ENCODE measurements at places on chromosomes 6 and 20. TPM values are rescaled to one million over a fixed set of nuclear protein-coding genes. Genes with fewer than 3 reads are reported as not detected.

DNA sequence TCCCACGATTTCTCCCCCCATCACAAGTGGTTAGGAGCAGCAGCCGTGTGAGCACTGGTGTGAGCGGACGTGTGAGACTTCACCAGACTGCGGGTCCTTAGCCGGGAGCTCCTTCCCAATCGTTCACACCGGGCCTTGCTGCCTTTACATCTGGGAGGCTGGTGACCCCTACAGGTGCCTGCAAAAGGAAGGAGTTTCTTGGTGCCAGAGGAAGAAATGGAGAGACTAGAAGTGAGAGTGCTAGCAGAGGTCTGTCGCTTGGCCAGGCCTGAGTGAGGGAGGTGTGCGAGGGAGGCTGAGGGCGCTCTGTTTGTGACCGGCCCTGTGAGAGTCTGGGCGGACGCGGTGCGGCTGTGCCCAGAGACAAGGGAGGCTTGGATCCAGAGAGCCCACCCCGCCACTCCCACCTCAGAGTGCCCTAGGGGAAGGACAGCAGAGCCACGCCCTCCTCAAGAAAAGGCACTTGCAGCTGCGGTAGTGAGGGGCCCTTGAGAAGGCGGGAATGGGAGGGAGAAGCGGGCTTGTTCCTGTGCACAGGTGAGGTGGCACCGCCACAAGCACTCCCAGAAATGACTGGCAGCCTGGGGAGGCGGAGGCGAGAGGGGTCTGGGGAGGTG, 10.0 kb upstream of the ARMC2 start:
- DNase-seq: no peak

BTNL2 gene
- not detected for total RNA-seq

PAK1IP1 gene
- 36.5 TPM for total RNA-seq

- no peak for DNase-seq
Observed at GRCh38 chr6:158571826-158572652, 12.1 kb downstream of the TMEM181 start.

CCND3 gene
- 127 TPM for total RNA-seq

WFDC10B gene
- total RNA-seq: not detected

DNA sequence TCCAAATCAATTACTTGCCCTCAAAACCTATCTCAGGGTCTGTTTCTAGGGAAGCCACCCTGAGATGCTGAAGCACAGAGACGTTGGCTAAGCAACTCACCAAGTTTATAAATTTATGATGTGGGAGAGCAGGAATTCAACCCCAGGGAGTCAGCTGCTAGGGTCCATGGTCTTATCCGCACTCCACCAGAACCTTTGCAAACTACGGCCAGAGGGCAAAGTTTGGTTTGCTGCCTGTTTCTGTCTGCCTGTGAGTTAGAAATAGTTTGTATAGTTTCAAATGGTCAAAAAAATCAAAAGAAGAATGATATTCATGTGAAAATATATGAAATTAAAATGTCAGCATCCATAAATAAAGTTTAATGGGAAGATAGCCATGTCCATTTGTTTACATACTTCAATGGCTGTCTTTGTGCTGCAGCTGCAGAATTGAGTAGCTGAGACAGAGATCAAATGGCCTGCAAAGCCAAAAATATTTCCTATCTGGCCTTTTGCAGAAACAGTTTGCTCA, 83.7 kb upstream of the ZFP64 start:
- DNase-seq: no peak

TMEM74B gene
- not detected for total RNA-seq

DNA sequence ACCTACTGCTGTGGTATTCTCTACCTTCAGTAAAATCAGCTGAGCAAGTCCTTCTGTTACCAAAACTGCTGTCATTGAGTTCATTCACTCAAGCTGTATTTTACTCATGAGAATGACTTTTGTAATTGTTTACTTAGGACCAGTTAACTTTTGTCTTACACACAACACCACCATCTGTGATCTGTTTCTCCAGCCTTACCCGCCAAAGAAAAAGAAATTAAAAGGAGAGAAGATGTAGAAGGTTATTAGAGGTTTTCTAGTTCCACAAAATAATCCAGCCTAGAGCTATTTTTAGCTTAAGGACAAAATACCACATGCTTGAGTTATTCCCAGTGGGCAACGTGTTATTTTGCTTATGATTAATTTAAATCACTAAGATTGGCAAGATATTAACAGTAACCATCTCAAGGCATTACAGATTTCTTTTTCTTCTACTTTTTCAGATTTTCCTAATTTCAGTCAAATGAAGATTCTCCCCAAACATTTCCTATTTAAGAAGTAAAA, 38.2 kb downstream of the FAM8A1 start:
- DNase-seq: no peak

- no peak for DNase-seq
Observed at GRCh38 chr6:52696418-52696817, 25.5 kb downstream of the TMEM14A start.

GRCh38 chr20:38260378-38261053, at the start of gene KIAA1755:
KIAA1755 (minus strand) TSS chr20:38260735; CDS start chr20:38260500, 235 bp downstream.
- no peak for DNase-seq

PRND gene
- not detected for total RNA-seq

GRCh38 chr6:134398453-134398852, 80.5 kb upstream of the SGK1 start:
- DNase-seq: no peak

ORC3 gene
- 21.6 TPM for total RNA-seq

DNA sequence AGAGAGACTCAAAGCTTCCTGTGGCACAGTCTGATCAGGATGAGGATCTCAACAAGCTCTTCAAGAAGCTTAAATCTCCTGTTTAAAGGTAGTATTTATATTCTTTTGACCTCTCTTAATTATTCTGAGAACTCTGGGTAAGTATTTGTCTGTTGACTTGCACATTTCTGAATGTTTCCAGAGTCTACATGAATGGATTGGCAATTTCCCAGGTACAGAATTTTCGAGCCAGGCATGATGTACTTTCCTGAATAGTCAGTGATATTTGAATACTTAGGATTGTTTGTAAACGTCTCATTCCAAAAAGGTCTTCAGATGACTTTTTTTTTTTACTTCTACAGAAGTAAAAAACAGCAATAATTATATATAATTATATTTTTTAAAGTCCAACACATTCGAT, 293.4 kb downstream of the TBC1D32 start:
- DNase-seq: no peak

DNA sequence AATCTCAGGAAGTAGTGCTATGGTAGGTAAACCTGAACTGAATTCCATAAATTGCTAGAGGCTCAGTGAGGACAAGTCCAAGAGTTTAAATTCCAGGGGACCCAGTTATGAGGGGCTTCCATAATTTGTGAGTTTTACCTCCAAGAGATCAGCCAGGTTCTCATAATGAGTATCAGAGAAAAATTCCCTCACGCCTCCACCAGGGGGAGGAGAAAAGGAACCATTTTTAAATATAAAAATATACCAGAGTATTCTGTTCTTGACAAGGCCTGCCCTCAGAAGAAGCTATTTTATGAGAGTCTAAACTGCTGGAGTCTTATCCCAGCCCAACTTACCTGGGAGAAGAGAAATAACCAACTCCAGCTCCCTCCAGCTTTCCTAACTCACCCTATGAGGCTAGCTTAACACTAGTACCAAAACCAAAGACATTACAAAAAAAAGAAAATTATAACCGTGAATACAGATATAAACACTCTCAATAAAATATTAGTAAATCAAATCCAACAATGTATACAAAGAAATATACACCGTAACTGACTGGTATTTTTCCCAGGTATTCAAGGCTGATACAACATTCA, 158.7 kb downstream of the TFAP2A start:
- no peak for DNase-seq

DNA sequence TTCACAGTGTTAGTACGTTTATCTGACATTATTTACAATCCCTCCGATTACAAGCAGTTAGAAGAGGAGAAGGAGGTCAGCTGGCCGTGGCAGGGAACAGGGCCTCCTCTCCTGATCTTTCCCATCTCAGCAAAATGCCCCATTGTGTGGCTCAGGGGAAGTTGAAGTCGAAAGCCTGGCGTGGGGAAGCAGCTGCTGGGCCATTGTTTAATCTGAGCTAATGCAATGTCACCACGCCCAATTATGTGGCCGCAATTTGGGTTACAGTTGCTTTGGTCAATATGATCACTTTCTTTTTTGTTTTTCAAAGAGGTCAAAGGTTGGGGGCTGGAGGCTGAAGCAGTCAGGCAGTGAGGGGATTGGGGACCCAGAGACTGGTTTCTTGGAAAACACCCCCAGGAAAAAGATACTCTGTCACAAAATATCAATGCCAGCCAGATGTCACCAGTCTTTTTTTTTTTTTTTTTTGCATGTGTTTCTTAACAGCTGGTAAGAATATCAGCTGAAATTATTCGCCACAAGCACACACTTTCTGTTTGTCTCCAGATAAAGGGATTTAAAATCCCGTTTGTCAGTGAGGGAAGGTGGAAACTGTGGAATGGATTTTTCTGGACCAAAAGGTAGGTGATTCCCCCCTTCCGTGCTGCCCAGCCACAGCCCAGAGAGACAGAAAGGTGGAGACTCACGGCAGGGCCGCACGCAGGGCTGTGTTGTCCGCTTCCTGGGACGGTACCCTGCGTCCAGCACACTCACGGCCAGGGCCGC, 24.6 kb downstream of the DLL1 start:
- no peak for DNase-seq

- no peak for DNase-seq
Observed at GRCh38 chr6:123150076-123150475, 154.0 kb downstream of the CLVS2 start.

- no peak for DNase-seq
Observed at GRCh38 chr6:23637296-23637695, 488.7 kb upstream of the NRSN1 start.

GRCh38 chr6:139091826-139092225, 43.1 kb upstream of the HECA start:
- DNase-seq: no peak

TCF15 gene
- 3.3 TPM for total RNA-seq

DNA sequence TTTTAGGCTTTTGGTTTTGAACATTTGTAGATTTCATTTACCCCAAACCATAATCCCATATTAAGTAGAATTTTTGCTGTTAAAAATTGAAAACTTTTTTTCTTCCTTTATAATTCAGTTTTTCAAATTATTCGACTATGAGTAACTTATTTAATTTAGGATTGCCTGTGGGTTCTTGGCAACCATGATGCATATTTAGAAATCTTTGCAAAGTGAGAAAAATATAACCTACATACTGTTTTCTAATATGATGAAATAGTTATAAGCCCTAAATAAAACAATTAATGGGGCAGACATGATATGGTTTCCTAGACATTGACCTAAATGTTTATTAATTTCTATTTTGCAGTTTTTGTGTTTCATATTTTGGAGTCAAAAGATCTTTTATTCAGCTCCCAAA, 23.6 kb downstream of the NEDD9 start:
- no peak for DNase-seq

GRCh38 chr20:3616250-3616649, 46.9 kb downstream of the GFRA4 start:
- no peak for DNase-seq

GRCh38 chr20:58084966-58085365, 143.5 kb downstream of the ANKRD60 start:
- no peak for DNase-seq

DNA sequence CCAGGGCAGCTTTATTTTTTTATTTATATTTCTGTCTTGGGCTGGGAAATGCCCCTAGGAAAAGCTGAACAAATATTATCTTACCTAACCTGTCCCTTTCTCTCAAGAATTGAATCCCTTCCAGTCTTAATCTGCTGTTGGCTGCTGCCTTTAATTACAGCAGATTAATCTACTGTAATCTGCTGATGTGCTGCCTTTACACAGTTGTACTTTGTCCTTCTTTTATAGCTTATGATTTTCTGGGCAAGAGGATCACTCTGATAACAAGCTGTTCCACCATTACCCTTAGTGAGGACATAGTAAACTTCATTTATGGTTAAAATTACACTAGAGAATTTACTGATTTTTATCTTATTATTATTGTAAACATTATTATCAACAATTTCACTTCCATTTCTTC, 234.5 kb upstream of the MAN1A1 start:
- no peak for DNase-seq

GRCh38 chr6:137830511-137830911, 36.5 kb upstream of the TNFAIP3 start:
- no peak for DNase-seq

DNA sequence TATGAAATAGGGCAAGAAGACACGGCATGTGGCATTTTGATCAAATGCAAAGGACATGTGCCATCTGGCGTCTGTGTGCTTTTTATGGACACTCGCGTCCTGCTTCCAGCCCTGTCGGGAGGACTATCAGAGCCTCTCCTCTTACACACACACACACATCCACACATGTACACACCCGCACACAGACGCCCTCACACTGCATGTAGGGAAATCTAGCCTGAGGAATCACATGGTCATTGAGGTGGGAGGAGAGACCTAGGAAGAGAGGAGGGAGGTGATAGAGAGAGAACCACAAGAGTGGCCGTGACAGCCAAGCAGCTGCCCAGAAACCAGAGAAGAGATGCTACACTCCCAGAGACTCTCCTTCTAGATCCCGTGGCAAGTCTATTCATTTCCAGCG, 105.9 kb upstream of the CDYL start:
- no peak for DNase-seq

PNLDC1 gene
- not detected for total RNA-seq

- no peak for DNase-seq
Observed at GRCh38 chr6:125066964-125067363, 86.6 kb upstream of the TPD52L1 start.

DNA sequence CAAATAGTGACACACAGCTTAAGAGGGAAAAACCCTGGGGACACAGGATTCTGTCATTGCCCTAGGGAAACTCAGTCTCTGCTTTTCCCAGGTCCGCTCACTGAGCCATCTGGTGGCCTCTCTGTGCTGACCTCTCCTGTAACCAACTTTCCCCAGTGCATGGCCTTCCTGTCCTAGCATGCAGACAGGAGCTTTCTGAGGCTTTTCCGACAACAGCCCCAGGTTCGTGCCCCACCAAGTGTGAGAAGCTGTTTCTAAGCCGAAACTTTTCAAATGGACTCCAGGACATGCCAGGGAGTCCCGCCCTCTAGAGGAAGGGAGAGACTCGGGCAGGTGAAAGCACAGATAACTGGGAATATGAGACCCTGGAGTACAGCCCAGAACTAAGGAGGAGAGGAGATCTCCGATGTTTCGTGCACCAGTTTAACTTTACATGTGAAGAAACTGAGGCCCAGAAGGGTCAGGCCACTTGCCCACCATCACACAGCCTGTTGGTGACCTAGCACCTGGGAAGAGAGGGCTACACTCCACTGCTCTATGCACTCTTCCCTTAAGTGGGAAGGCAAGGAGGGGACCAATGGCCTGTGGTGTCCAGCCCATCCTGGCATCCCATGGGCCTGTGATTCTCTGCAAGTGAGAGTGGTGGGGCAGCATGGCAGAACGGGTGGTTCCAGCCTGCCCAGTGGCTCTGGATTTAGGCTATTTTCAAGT, 46.2 kb downstream of the RPP40 start:
- DNase-seq: no peak

GRCh38 chr6:3743541-3743940, 8.0 kb downstream of the PXDC1 start:
- DNase-seq: no peak

DNA sequence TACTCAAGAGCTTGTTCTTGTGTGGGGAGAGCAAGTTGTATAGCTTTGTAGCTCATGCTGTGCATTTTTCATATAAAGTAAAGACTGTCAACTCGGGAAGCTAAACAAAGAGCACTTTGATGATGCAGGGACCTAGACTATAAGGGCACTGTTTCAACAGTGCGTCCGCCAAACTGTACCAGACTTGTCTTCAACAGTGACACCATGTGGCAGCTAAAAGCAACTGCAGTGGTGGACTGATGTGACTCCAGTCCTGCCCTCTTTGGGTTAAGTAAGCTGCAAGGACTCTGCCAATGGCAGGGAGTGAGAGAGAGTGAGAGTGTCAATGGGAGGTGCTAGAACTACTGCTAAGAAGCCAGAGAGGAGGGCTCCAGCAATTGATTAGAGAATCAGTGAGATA, 48.1 kb upstream of the MC3R start:
- DNase-seq: no peak

GRCh38 chr6:142087950-142088857, 44.5 kb upstream of the GJE1 start:
- no peak for DNase-seq
